ENCODE measurements at places on chromosomes 1 and 21. TPM values are rescaled to one million over a fixed set of nuclear protein-coding genes. Genes with fewer than 3 reads are reported as not detected.

DNA sequence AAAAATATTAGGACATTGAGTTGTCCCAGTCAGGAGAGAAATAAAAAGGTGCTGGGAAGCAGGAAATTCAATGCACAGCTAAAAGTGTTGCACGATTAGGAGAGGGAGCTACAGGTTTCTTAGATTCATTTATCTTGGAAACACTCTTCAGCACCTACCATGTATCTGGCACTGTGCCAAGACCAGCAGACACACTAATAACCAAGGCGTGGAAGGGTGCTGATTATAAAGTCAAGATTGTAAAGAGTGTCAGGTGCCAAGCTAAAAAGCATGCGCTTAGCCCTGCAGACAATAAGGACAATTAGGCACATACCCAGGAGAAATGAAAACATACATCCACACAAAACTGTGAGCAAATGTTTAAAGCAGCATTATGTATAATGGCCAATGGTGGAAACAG, 129.9 kb downstream of the DSCAM start:
- no peak for DNase-seq

DNA sequence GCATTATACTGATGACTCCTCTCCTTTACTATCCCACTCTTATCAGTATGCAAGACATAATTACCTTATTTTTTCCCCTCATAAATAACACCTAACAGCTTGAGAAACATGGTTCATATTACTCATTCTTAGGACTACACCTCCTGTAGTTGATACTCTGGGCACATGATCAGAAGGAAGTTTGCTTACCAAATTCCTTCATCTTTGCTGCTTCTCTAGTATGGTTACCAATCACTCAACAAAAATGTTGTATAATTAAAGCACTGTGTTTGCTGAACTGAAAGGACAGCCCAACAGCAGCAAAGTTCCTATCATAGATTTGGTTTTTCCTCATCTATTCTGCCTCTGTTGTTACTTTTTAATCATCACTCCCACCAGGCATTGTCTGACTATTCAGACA, 586.3 kb downstream of the LRRIQ3 start:
- DNase-seq: no peak

- DNase-seq: peak; percentile 61
These were observed 9.8 kb upstream of the PHTF1 start for GRCh38 chr1:113768916-113769600.

Gene OR2M3
- total RNA-seq: not detected

DNA sequence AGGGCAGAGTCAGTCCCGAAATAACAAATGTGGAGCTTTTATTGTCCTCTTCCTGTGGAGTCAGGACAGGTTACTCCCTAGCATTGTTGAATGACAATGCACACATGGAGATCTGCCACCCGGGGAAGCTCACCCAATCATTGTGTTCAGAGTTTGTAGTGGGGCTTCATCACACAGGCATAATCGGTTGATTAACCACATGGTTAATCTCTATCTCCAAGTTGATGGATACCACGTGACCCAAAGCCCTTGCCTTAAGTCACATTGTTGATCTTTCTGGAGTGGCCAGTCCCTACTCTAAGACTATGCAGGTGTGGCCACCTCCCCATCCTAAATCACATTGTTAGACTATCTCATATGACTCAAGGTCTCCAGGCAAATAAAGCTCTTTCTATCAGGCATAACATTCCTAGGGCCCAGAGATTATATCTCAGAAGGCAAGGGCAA, 2.6 kb upstream of the C1orf141 start:
- DNase-seq: peak; percentile 45

DNA sequence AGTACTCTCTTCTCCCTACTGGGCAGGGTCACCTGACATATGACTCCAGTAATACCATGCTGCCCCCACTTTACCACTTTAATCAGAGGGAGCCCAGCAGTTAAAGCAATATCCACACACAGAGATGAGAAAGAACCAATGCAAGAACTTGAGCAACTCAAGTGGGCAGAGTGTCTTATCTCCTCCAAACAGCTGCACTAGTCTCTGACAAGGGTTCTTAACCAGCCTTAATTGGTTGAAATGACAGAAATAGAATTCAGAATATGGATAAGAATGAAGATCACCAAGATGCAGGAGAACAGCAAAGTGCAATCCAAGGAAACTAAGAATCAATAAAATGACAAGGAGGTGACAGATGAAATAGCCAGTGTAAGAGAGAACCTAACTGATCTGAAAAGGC, 91.0 kb downstream of the KCNT2 start:
- no peak for DNase-seq

Gene BARHL2
- not detected for total RNA-seq

Gene CAPN9
- 0.19 TPM for total RNA-seq

DNA sequence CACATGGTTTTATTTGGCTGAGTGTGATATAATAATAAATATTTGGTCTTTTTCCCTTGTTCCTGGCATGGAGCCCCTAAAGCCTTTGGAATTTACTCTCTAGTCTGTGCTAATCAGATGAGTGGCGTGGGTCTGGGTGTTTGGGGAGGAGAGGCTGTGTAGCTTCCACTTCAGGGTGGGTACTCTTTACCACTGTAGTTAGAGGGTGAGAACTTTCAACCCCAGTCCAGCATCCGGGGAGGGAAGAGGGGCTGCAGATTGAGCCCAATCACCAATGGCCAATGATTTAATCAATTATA, 20.0 kb downstream of the USP25 start:
- no peak for DNase-seq

DNA sequence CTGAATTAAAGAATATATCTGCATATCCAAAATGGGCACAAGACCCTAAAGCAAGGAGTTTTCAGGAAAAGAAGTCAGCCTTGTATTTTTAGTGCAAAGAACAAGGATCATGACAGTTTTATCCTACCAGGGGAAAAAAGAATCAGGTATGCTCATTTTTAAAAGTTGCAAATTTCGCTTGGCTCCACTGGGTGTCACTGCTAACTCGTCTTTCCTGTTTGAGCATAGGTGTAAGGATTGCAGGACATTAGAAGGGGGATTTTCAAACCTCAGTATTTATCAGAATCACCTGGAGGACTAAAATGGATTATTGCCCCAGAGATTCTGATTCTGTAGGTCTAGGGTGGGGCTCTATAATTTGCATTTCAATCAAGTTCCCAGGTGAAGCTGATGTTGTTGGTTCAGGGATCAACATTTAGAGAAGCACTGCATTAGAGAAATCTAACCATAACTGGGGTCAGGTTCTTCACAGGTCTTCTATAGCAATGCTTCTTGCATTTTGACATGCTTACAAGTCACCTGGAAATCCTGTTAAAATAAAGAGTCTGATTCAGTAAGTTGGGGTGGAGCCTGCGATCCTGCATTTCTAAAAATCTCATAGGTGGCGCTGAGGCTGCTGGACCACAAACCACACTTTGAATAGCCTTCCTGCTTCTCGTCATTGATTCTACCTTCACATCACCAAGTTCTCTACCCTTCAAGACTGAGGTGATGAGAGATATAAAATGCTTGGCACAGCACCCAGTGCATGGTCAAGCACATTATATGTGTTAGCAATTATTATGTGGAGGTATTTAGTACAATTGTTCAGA, 39.6 kb downstream of the NUF2 start:
- DNase-seq: peak; percentile 48

- no peak for DNase-seq
These were observed 8.0 kb upstream of the DCAF6 start for GRCh38 chr1:167928457-167928852.

Gene FAM163A
- 0.11 TPM for total RNA-seq

DNA sequence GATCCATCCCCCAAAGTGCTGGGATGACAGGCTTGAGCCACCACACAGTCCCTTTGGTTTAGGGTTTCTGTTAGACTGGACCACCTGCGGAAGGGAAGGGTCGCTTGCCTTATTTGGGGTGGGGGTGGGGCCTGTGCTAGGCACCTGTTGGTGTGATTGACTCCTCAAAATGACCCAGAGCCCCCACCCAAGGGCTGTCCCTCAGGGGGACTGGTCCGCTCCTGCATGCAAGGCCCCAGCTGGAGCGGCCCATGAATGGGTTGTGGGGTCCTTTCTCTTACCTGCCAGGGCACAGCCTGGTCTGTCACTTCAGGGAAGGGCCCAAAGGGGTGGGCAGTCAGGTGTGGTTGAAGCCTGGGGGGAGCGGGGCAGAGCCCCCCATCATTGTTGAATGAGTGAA, 1.8 kb upstream of the CSTB start:
- DNase-seq: no peak

GRCh38 chr1:5349526-5349925, 642.7 kb downstream of the NPHP4 start:
- DNase-seq: no peak

GRCh38 chr1:171126504-171126903, 35.8 kb downstream of the FMO3 start:
- DNase-seq: no peak

GRCh38 chr1:94934551-94934950, 7.6 kb upstream of the CNN3 start:
- no peak for DNase-seq

DNA sequence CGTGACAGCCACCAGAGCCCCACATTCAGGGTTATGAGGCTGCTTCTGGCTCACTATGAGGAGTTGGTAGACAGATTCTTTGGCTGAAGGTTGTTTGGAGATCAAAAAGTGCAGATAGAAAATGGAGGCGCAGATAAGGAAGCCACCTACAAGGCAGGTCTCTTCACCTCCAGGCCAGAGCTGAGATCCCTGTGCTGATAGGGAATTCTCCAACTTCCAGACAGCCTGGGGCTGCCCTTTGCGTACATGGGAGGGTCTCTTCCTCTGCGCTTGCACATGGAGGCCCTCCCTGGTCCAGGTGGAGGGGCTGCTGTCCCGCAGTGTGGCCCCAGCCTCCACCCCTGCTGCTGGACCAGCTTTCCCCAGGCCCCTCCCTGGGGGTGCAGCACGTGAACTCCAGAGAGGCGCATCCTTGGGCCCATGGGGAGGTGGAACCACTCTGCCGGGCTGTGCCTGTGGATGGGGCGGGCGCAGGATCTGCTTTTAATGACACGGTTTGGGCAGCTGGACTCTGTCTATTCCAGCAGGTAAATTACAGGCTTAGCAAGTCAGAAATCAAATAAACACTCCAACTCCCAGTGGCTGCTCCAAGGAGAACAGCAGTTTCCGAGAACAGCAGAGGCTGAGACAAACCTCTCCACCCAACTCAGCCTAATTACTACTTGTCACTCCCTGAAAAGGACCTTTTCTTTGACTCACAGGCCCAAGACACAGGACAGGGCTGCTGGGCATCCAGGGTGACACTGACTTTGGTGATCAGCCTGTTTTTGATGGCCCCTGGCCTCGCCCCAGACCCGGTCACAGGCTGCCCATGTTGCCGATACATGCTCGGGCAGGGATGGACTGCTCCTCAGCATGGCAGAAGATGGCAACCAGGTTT, 12.4 kb downstream of the OXCT2 start:
- no peak for DNase-seq

DNA sequence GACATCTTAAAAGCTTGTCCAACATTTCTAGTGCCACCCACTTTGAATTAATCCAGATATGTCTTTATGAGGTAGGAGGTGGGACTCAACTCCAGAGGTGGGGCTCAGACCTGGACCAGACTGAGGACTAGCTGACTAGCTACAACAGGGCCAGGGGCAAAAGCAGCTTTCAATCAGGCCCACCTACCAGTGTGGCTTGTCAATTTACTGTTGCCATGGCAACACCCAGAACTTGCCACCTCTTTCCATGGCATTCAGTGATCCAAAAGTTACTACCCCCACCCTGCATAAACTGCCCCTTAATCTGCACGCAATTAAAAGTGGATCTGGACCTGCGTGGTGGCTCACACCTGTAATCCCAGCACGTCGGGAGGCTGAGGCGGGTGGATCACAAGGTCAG, 113.2 kb upstream of the KAZN start:
- DNase-seq: no peak
